GOT3 (cell line): ENCODE measurements at places on chromosomes 7 and 10.

DNA sequence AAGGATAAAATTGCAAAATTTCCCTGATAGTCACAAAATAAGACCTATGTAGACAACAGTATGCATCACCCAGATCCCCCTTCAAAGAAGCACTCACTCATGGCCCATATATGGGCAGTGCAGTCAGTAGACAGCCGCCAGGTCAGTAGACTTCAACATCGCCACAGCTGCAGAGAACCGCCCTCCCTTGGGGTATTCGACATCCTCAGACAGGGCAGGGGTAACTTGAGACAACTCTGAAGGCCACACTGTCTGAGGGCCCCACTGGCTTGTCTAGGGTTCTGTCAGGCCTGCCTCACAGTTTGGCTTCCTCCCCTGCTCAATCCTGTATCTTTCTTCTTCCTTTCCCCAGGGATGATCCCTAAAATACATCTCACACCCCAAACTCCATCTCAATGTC, 172.3 kb downstream of the IMMP2L start:
- DNase-seq, result no peak

DNA sequence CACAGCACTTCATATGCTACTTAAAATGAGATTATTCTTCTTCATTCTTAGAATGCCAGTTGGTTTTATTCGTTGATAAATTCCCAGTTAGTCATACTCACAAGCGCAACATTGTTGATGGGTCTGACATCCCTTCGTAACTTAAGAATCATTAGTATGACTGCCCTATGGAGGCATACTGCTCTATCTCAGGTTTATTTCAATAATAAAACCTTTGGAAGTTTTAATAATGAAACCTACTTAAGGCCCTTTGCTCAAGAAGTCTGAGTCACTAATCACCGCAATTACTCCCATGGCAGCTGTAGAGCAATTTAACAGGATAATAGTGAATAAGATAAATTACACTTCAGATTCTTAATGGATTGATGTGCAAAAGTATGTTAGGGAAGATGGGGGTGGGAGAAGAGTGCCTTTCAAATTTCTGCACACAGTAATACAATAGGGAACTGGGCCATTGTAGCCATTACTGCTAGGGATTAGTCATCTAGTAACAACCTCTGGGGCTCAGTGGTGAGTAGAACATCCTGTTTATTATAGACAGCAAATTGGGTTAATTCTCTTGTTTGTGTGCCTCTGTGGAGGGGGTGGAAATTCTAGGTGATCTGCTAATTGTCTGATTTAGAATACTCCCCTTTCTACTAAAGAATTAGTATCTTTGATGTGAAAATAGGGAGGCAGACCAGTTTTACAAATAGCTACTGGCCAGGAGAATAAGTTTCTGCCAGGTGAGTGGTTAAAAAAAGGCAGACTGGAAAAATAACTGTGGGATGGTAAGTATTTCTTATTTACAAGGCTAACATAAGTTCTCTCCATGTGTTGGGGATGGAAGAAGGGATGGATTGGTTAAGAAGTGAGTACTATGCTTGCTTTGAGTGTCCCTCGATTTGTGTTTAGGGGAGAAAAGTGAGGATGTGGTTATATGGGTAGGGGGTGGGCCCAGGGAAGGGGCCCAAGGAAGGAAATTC, 74.5 kb upstream of the VKORC1L1 start:
- no peak for DNase-seq

GRCh38 chr10:6595499-6595898, 15.4 kb upstream of the PRKCQ start:
- DNase-seq, result no peak

GRCh38 chr10:19730167-19730906, 85.9 kb upstream of the PLXDC2 start:
- no peak for DNase-seq

- no peak for DNase-seq
These were observed 4.2 kb downstream of the SMARCD3 start for GRCh38 chr7:151244196-151244840.

DNA sequence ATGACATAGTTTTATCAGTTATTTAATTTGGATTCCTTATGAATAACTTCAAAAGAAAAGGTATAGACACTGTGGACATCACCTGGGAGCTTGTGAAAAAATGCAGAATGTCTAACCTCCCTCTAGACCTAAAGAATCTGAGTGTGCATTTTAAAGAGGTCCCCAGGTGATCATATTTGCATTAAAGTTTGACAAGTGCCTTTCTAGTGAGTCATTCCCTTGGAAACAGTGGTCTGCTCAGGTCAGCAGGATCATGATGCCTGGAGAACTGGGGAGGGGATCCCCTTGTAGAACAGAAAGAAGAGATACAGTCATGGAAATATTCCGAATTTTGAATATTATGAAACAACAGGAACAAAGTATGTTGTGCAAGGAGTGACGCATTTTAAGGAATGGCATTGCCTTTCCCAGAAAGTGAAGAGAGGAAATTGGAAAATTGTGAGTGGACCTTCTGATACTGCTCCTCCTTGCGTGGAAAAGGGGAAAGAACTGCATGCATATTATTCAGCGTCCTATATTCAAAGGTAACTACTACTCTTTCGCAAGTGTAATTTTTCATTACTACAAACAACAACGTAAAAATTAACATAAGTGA, 4.6 kb downstream of the STEAP2 start:
- DNase-seq, result no peak
